ENCODE measurements at places on chromosomes 3 and 15. TPM values are rescaled to one million over a fixed set of nuclear protein-coding genes. Genes with fewer than 3 reads are reported as not detected.
A peak's percentile ranks its signal among the peaks of the same experiment; 100 is the strongest.

Gene ZMAT3
- 38.0 TPM for total RNA-seq

Gene CHRD
- 172 TPM for total RNA-seq

Gene FBXL22
- total RNA-seq, result 0.43 TPM

Gene ZNF860
- 0.43 TPM for total RNA-seq

Gene TM6SF1
- total RNA-seq, result 6.3 TPM

Gene GNAT1
- total RNA-seq, result 4.7 TPM

Gene STAB1
- total RNA-seq, result 363 TPM

Gene CAPN3
- 7.1 TPM for total RNA-seq

Gene RNF13
- 69.3 TPM for total RNA-seq

Gene ARHGAP11A
- total RNA-seq, result not detected

Gene PLS1
- 1.8 TPM for total RNA-seq

Gene OSBPL10
- 169 TPM for total RNA-seq

Gene TMEM207
- not detected for total RNA-seq

Gene ZIC1
- total RNA-seq, result 1.5 TPM

Gene POLQ
- not detected for total RNA-seq

Gene SUSD5
- 68.0 TPM for total RNA-seq

Gene KIF23
- total RNA-seq, result 1.8 TPM

Gene CHCHD6
- 1.2 TPM for total RNA-seq

GRCh38 chr15:93771196-93772030 is 459.9 kb upstream of the MCTP2 start:
- DNase-seq, result no peak

GRCh38 chr15:57665939-57666338 is 40.6 kb upstream of the POLR2M start:
- no peak for DNase-seq

DNA sequence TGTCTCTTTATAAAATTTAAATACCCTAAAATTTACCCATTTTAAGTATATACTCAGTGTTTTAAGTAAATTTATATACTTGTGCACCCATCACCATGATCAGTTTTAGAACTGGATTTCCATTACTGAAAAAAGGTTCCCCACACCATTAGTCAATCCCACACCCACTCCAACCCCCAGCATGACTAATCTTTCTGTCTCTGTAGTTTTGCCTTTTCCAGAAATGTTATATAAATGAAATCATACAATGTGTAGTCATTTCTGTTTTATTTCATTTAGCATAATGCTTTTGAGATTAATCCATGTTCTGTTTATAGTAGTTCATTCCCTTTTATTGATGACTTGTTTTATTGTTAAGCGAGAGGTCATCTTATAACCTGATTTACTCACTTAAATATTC is 66.1 kb upstream of the LIMD1 start:
- no peak for DNase-seq

DNA sequence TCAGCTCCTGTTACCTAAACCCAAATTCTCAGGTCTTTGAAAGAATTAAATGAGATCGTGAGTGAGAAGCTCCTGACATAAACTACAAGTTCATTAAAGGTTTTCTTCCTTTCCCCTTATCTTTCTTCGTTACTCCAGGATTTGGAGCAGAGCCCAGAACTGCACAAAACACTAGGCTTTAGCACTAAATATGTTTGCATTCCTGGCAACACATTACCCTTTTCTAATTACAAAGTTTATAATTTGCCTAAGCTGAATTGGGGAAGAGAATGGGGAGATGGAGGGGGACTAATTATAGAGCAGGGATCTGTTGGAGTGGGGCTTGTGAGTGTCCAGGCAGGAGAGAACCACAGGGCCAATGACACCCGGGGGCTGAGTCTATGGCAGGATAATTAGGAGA is 109.7 kb downstream of the SV2B start:
- DNase-seq, result no peak

DNA sequence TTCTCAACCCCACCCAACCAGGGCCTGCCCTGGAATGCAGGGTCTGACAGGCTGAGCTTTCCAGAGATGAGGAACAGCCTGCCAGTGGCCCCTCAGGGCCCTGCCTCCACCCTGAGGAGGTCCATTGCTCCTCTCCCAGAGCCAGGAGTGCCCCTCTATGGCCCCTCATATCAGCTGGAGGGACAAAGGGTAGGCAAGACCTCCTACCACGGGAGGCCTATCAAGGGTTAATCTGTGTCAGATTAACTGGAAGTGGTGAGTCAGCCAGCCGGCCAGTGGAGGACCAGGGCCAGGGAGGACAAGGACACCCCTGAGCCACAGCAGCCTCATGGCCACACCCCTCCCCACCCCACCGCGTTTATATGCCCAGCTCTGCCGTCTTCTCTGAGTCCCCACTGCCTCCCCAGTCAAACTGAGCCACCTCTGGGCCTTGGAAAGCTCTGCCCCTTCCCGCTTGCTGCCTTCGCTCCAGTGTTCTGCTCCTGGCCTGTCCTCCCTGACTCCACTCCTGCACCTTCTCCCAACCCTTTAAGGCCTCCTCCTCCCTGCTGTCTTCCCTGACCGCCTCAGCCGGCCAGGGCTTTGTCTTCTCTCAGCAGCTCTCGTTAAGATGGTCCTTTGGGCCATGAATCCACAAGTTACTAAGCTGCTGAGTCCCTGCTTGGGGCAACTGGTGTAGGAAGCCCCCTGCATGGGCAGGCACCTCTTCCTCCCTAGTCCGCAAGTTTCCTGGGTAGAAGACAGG is 6.5 kb downstream of the CCDC33 start:
- DNase-seq, result no peak

GRCh38 chr3:100254168-100254777 is 6.5 kb upstream of the TBC1D23 start:
- peak; percentile 81 for DNase-seq

GRCh38 chr3:185094697-185095096 is 58.2 kb downstream of the C3orf70 start:
- DNase-seq, result no peak

- DNase-seq, result no peak
These were observed 22.6 kb upstream of the SLC6A6 start for GRCh38 chr3:14379843-14380242.

DNA sequence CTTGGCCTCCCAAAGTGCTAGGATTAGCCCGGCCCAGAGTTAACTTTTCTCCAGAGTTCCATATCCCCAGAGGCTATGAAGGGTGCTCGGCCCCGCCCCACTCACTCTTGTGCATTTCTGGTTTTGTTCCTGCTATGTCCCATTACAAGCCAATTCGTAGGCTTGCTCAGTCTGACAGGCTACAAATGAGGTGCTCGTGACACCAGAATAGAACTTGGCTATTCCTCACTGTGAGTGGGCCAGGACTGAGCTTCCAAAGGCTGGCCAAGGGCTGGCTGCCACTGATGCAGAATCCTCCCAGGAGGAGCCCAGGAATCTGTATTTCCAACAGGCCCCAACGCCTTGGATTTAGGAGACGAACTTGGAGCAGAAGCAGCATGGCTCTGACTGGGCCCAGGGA is 282.7 kb upstream of the C2CD4B start:
- DNase-seq, result no peak

DNA sequence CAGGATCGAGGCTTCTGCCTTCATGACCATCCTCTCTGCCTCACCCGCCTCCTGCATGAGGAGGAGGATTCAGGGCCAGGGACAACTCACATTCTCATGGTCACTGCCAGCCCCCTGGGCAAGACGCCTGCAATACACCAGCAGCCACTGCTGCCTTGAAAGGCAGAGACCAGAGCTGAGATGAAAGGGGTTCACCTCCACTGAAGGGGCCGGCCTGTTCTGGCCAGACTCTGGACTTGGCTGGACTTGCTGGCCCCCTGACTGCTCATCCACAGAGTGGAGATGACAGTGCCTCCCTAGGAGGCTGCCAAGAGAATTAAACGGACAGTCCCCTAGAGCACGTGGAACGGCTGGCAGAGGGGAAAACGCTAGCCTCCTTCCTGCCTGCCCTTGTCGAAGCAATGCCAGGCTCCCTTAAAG is 35.2 kb downstream of the MGLL start:
- no peak for DNase-seq

DNA sequence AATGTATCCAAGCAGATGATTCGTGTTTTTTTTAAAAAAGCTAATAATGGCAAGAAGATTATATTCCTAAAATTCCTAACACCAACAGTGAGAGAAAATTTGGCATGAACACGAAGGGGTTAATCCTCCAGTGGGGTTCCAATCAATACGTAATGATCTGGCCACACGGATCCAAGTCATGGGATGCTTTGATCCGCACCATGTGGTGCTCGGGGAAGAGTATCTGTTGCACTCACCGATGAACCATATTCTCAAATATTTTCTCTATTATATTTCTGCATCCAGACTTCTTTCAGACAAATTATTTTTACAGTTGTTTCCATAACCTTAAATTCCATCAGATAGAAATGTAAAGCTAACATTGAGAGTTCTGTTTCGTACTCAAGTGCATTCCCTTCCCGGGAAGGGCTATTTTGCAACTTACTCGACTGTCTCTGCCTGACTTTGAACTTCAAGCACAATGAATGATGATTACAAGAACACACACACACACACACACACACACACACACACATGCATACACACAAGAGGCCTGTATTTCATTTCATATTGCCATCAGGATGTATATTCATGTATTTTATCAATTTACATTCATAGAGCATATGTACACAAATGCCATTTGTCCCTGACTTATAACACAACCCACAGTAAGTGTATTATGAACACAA is 567.2 kb downstream of the FOXP1 start:
- no peak for DNase-seq

DNA sequence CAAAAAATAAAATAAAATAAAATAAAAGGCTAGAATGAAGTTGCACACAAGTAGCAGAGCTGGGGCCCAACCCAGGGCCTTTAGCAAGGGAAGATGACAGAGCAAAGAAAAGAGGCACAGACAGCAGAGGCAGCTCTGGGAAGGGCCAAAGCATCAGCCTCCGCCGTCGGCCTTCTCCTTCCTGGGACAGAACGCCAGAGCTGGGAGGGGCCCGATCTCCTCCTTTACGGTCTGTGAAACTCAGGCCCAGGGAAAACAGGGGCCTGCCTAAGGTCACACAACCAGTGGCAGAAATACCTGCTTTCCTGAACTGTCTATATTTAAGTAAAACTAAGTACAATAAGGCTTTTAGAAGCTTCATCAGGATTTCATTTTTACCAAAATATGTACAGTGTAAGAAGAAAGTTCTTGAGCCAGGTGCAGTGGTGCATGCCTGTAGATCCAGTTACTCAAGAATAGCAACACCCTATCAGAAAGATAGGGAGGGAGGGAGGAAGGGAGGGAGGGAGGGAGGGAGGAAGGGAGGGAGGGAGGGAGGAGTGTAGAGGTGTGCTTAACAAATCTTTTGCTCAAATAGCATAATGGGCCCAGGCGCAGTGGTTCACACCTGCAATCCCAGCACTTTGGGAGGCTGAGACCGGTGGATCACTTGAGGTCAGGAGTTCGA is 43.0 kb upstream of the MUC4 start:
- no peak for DNase-seq

- no peak for DNase-seq
These were observed 55.9 kb downstream of the CGNL1 start for GRCh38 chr15:57432141-57432741.

DNA sequence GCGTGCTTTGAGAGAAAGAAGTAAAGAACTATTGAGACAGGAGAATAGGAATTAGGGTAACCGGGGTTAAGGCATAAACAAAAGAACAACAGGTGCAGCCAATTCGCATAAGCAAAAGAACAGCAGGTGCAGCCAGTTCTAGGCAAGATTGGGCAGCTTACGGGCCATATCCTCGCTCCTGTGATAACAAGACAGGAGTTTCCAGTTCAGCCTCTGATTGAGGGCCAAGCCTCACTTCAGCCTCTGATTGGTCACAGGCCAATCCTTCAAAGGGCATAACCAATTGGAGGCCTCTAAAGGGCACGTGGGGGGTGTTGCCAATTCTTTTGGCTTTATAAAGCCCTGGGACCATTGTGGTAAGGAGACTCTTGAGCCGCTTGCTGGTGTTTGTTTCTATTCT is 143.5 kb downstream of the GADL1 start:
- DNase-seq, result no peak

DNA sequence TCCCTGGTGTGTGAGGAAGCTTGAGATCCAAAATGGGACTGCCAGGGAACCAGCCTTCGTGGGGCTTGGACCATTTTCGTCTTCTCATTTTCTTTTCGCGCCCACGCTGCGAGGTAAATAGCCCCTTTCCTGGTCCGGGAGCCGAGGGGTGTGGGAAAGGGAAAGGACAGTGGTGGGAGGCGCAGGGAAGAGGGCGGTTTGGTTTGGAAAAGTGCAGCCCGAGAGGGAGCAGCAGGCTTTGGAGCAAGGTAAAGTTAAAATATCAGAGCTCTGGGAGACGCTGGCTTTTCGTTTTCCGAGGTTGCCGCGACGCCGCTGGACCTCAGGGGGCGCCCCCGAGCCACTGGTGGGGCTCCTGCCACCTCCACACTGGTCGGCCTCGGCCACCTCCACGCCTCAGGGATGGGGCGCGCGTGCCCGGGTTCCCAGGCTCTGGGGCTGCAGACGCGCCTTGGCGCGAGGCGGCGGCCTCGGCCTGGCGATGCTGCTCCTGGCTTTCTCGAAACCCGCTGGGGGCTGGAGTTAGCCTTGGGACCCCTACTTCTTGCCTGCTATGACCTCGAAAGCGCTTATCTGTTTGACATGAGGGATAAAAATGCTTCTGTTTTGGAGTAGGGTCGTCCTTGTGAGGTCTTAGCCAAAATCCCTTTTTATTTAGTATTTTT is 3.2 kb downstream of the PTPRG start:
- DNase-seq, result peak; percentile 90

GRCh38 chr3:19346759-19347158 is 198.4 kb downstream of the KCNH8 start:
- no peak for DNase-seq

DNA sequence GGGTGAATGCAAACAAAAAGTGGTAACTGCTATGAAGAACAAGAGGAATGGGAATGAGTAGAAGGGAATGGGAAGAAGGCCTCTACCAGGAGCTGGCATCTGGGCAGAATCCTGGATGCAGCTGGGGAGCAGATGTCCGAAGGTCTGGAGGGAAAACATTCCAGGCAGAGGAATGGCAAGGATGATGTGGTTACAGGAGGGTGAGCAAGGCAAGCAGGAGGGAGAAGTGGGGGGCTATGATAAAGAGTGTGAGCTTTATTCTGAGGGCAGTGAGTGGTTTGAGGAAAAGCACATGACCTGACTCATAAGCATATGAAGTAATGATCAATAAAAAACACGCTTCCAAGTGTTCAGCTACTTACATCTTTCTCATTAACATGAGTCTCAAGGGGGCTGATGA is 17.1 kb downstream of the SKIC8 start:
- DNase-seq, result no peak

DNA sequence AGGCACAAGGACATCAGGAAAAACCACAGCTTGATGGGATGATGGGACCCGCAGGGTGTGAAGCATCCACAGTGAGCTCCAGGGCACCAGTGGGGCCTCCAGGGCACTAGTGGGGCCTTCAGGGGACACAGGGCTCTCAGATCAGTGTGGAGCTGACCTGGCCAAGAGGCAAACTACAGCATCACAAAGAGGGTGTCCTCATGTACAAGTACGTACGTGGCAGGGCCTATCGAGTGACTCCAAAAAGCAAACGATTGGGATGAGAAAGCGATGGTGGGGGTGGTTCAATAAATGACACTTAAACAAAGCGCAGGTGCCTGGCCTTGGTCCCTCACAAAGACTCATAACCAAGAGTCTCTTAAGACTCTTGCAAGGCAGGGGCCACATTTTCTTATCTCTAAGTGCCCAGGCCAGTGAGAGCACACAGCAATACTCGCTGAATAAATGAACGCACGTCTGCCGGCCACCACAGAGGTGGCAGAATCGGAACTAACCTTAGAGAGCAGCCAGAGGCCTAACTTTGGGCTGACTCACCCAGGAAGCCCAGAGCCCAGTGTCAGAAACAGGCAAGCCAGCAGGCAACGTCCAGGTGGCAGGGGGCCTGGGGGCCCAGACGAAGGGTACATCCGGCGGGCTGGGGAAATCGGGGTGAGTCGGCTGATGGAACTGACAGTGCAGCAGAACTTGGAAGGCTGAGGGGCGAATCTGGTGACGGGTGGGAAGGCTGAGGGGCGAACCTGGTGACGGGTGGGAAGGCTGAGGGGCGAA is 8.7 kb downstream of the PCSK6 start:
- DNase-seq, result no peak

Measured in ascending aorta (tissue), 2 donors.